NCI-H187 treated with DMSO at 0.1 percent for 48 hours (cell line): ENCODE measurements at places on chromosomes 12 and 14.

DNA sequence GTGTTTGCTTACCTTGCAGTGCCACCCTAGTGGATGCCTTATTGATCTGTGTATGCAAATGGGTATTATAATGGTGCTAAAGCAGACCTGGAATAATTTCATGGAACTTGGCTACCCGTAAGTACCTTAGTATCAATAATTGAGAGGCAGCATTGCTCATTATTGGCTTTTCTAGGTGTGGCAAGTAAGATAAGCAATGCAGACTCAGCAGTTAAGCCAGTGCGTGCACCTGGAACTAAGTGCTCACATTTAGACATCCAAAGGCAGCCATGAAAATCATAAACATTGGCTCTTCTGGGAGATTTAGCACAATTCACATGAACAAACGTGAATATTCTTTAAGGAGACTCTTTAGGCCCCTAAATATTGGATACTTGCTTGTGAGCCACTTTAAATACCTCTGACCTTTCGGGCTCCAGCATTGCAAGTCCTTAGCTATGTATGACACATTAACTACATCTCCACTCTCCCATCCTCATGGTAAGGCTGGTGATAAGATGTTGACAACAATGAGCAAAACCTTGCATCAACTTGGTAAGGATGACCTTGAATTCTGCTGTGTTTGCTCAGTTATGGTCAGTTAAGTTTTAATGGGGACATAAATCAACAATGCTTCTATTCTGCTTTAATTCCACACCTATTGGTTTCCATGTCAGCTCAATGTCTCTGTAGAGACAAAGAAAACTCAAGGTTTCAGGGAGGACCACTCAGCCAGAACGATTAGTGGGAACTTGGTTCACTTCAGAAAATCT is 112.0 kb downstream of the SLC5A8 start:
- peak; percentile 96 for DNase-seq

DNA sequence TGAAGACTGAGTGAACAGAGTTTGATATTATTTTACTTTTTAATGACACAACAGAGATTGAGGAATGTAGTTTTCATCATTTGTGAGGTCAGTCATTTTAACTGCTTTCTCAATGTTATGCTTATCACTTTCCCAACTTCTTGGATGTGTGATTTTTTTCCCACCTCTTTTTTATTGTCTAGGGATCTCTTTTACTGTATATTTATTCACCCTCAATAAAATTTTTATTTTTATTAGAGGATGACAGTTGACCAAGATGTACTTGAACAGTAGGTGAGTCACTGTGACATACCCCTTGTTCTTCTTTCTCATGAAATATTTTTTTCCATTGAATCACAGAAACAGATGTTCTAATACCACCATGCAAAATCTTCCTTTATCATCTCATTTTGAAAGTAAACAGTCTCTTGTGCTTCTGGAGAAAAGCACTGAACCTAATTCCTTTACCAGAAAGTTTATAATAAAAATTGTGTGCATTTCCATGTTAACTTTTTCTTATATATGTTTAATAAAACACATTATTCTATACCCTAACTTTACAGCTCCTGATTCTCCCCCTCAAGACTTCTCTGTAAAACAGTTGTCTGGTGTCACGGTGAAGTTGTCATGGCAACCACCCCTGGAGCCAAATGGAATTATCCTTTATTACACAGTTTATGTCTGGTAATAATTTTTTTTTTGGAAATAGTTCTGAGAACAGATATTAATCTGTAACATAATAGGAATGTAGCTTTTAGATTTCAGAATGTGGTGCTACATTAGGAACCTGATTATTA is 65.9 kb downstream of the PTPRQ start:
- DNase-seq, result no peak

- no peak for DNase-seq
These were observed 157.9 kb upstream of the LMO3 start for GRCh38 chr12:16763901-16764300.

DNA sequence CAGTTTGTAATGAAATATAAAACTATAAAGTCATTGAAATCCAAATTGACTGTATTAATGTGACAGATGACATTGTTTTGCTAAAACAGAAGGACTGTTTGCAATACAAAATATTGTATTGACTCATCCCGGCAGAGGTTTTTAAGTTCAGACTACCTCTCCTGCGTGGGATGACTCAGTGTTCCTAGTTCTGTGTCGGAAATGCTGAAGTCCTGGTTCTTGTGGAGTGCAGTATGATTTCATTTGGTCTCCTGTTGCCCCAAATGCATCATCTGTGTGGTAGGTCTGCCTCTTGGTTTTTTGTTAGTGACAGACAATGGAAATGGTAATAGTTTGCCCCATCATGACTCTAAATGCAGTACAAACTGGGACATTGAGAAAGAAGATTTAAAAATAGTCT is 27.8 kb downstream of the PELI2 start:
- no peak for DNase-seq

DNA sequence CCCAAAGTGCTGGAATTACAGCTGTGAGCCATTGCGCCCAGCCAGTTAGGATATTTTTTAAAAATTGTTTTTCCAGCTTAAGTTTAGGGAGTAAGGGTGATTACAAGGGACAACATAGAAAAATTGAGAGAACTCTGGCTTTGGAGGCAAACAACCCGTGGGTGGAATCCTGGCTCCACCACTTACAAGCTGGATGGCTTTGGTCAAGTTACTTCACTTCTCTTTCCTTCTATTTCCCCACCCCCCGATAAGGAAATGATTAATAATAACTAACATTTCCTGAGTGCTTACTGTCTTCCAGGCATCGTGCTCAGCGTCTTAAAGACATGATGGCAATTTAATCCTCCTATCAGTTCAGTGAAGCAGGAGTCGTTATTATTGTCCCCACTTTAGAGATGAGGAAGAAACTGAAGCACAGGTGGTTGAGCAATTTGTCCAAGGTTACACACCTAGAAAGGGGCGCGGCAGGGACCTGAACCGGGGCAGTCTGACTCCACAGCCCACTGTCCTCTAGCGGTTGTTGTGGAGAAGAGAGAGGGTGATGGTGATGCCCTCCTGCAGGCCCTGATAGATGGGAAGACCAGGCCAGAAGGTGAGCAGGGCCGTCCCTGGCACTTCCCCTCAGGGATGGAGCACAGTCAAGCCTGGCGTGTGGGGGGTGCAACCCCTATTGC is 16.7 kb upstream of the FAIM2 start:
- DNase-seq, result no peak

DNA sequence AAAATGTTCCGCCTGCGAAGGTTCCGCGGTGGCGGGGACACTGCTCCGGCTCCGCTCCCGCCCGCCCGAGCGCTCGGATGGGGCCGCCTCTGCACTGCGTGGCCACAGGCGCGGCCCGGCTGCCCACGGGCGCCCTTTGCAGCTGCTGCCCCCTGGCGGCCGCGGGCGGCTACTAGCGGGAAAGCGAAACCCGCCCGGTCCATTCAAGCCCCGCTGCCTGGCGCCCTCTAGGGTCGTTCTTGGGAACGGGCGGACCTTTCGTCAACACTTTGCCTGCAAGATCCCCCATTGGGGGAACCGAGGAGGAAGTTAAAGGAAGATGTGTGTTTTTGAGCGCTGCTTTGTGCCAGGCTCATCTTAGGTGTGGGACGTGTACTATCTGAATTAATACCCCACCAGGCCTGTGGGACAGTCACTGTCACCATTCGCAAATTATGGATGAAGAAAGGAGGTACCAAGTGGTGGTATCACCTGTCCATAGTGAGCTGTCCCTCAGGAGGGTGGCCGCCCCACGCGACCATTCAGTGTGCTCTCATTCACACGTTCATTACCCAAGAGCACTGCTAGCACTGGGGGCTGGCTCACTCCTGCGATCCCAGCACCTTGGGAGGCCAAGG is 19.4 kb downstream of the GPR132 start:
- DNase-seq, result peak; percentile 17

DNA sequence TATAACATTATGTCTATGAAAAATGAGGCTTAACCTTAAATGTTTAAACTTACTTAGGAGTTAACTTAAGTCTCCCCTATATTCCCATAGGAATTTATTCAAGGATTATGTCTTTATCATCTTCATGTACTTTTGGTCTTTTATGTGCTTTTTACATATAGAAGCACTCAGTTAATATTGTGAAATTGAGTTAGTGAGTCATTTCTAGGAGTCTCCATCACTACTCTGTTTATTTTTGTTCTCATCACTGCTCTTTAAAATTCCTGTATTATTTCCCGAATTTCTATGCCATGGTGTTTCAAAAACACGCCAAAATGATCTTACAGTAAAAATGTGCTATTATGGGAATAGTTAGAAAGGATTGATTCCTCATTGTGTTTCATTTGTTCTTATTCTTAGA is 31.6 kb downstream of the TBC1D15 start:
- DNase-seq, result no peak

- DNase-seq, result no peak
These were observed 72.5 kb downstream of the ITPK1 start for GRCh38 chr14:93042968-93043940.

GRCh38 chr12:96980991-96981414 is 73.9 kb downstream of the NEDD1 start:
- no peak for DNase-seq

- no peak for DNase-seq
These were observed 53.1 kb downstream of the PDE3A start for GRCh38 chr12:20421421-20421820.

GRCh38 chr12:86193931-86194330 is 62.3 kb downstream of the MGAT4C start:
- no peak for DNase-seq

GRCh38 chr12:116432314-116432750 is 126.8 kb upstream of the MAP1LC3B2 start:
- no peak for DNase-seq

GRCh38 chr12:11344500-11344899 is 34.3 kb upstream of the PRB4 start:
- no peak for DNase-seq

DNA sequence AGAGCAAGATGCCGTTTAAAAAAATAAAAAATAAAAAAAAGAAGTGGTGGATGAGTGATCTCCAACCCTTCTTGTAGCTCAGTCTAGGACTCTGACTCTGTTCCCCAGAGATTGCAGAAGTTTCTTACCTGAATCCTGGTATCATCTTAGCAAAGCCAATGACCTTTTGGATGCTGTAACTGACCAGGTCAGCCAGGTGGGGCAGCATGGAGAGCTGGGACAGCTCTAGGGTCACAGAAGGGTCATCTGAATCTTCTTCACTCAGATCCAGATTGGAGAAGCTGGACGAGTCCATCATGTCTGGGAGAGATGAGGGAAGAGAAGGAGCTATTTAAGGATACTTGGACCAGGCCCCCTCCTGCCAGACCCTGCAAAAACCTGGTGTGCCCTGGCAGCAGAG is 35.8 kb upstream of the HDAC7 start:
- DNase-seq, result no peak

- no peak for DNase-seq
These were observed 16.2 kb downstream of the KIF21A start for GRCh38 chr12:39426636-39427240.

- no peak for DNase-seq
These were observed 17.2 kb downstream of the IFT81 start for GRCh38 chr12:110141389-110141788.

- DNase-seq, result no peak
These were observed 15.8 kb downstream of the DTD2 start for GRCh38 chr14:31441273-31442111.

DNA sequence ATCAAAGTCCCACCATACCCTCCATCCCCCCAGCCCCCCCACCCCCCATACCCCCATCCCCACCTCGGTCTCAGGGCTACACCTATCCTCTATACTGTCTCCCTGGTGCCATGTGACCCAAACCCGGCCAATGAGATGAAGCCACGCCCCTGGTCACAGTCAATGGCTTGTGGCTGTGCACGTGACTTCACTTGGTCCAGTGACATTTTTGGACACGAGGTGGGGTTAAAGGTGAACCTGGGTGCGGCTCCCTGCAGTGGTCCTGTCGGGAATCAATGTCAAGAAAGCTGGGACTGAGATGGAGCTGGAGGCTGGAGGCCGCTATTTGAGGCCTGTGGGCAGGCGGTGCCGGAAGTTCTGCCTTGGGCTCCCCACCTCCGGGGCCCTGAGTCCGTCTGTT is 100.7 kb upstream of the MAP1LC3B2 start:
- no peak for DNase-seq

GRCh38 chr12:62250671-62251608 is 9.3 kb upstream of the USP15 start:
- no peak for DNase-seq

GRCh38 chr14:90757452-90757851 is 58.8 kb downstream of the TTC7B start:
- no peak for DNase-seq

DNA sequence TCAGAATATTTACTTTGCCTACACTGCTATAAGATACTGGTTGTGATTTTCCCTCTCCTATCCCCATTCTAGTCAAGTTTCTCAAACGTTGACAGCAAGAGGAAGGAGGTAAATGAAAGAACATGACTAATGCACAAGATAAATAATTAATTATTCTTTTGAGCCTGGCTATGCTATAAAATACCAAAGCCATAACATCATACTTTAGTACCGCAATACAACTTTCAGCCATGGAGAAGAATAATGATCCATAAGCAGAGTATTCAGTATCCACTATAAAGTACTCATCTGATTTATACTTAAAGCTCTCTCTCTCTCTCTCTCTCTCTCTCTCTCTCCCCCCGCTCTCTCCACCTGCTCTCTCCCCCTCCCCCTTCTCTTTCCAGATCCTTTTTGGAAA is 41.3 kb downstream of the TDG start:
- no peak for DNase-seq

DNA sequence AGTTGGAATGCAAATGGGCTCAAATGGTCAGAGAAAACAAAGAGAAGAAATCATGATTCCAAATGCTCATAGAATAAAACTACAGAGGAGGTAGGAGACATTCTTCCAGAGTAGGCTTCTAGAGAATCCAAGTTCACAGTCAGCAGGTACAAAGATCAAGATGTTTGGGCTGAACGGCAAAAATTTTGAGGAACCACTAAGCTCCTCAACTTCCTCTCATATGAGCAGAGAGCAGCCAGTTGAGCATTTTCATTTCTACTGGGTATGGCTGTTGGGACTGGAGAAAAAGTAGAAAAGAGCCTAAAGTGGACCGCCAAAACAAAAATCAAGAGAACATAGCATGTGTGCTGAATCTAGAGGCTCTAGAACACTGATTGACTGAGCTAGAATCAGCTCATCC is 73.8 kb upstream of the ARID2 start:
- no peak for DNase-seq

- no peak for DNase-seq
These were observed 204.6 kb upstream of the PLXNC1 start for GRCh38 chr12:93943780-93944179.

DNA sequence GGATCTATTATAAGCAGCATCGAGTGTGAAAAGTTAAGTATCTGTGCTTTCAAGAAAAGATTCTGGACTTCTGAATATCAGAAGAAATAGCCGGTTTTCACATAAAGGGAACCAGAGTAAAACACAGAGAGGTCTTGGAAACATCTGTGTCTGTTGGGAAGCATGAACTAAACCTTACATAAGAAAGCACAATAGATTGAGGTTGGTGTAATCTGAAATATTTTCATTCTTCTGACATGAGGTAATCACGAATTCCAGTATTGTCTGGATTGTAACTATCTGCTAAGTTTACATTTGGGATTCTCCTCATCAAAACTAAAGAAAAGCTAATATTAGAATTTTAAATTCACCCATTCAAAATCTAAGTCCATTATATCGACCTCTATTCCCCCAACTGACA is 161.3 kb downstream of the CPNE8 start:
- DNase-seq, result no peak

GRCh38 chr12:108875682-108876361 is 4.1 kb upstream of the DAO start:
- no peak for DNase-seq
